ENCODE measurements at places on chromosomes 1 and 21. TPM values are rescaled to one million over a fixed set of nuclear protein-coding genes. Genes with fewer than 3 reads are reported as not detected.

DNA sequence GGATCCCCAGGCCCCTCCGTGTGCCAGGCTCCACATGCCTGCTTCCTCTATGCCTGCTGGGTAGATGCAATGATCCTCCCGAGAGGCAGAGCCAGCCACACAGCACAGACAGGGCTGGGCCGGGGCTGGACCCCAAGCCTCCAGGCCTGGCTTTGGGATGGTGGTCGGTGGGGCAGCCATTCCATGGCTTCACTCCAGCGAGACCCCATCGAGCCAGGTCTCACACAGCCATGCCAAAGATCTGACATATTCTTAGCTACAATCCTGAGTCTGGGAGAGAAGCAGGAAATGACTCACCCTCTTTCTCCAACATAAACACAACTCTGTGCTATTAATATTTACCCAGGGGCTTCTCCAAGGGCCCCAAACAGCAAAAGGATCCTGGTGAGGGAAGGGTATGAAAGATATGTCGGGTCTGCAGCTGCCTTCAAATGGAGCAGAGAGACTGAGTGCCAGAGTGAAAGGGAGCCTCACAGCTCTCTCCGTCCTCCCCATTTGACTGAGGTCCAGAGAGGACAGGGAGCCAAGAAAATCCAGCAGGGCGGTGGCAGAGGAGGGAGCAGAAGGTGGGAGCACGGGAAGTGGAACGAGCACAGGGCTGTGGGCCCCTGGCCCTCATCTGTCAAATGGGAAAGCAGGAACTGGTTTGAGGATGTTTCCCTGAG lies 639.5 kb downstream of the MATN1 start:
- H3K4me3 ChIP-seq = peak overlapping the region; percentile 44
- no peak overlapping the region for H3K27ac ChIP-seq
- peaks cover 14% of the 10 kb centered on the region for H3K4me1 ChIP-seq

- H3K36me3 ChIP-seq = no peaks in the 10 kb centered on the region
- peak; percentile 70 for DNase-seq
- H3K4me1 ChIP-seq = no peaks in the 10 kb centered on the region
- H3K27me3 ChIP-seq = no peaks in the 10 kb centered on the region
- H3K4me3 ChIP-seq = no peak overlapping the region
- no peak overlapping the region for H3K27ac ChIP-seq
These were observed 23.2 kb downstream of the LYST start for GRCh38 chr1:235843461-235843961.

- no peaks in the 10 kb centered on the region for H3K4me1 ChIP-seq
- no peak for DNase-seq
- H3K27ac ChIP-seq = no peak overlapping the region
- H3K4me3 ChIP-seq = no peak overlapping the region
- H3K36me3 ChIP-seq = no peaks in the 10 kb centered on the region
These were observed 298.2 kb upstream of the LRRC7 start for GRCh38 chr1:69269491-69269890.

GRCh38 chr1:96521994-96522760 lies 199.4 kb upstream of the PTBP2 start:
- no peaks in the 10 kb centered on the region for H3K36me3 ChIP-seq
- no peak overlapping the region for H3K4me3 ChIP-seq
- peaks cover 25% of the 10 kb centered on the region for H3K4me1 ChIP-seq
- no peaks in the 10 kb centered on the region for H3K27me3 ChIP-seq

GRCh38 chr1:152972196-152972886 lies 1.9 kb downstream of the SPRR4 start:
- no peaks in the 10 kb centered on the region for H3K4me1 ChIP-seq
- no peak overlapping the region for H3K4me3 ChIP-seq
- H3K27me3 ChIP-seq = no peaks in the 10 kb centered on the region
- H3K27ac ChIP-seq = no peak overlapping the region

DNA sequence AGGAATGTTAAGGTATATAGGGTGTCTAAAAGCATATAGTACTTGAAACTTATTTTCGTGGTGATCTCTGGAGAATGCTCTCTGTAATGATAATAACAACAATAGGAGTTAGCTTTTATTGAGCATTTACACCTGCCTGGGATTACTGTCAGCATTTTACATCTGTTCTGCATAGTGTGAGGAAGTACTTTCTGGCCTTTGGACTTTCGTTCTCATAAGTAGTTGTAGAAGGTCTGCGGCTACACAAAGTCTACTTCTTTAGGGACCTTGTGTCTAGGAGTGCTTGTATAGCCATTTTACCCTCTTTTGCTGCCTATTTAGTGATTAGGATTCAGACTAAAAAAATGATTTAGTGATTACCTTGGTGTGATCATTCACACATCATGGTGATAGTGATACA lies 103.6 kb upstream of the GPR52 start:
- H3K27me3 ChIP-seq = no peaks in the 10 kb centered on the region
- no peak overlapping the region for H3K4me3 ChIP-seq
- no peak overlapping the region for H3K27ac ChIP-seq
- no peak for DNase-seq
- H3K4me1 ChIP-seq = no peaks in the 10 kb centered on the region
- no peaks in the 10 kb centered on the region for H3K36me3 ChIP-seq

GRCh38 chr1:183301239-183301638 lies 115.2 kb downstream of the LAMC2 start:
- H3K4me3 ChIP-seq = no peak overlapping the region
- peaks cover 8% of the 10 kb centered on the region for H3K4me1 ChIP-seq
- H3K27me3 ChIP-seq = no peaks in the 10 kb centered on the region

GRCh38 chr21:39852021-39852721 lies 15.1 kb upstream of the PCP4 start:
- H3K27me3 ChIP-seq = no peaks in the 10 kb centered on the region
- no peaks in the 10 kb centered on the region for H3K4me1 ChIP-seq
- DNase-seq = no peak
- H3K4me3 ChIP-seq = no peak overlapping the region

DNA sequence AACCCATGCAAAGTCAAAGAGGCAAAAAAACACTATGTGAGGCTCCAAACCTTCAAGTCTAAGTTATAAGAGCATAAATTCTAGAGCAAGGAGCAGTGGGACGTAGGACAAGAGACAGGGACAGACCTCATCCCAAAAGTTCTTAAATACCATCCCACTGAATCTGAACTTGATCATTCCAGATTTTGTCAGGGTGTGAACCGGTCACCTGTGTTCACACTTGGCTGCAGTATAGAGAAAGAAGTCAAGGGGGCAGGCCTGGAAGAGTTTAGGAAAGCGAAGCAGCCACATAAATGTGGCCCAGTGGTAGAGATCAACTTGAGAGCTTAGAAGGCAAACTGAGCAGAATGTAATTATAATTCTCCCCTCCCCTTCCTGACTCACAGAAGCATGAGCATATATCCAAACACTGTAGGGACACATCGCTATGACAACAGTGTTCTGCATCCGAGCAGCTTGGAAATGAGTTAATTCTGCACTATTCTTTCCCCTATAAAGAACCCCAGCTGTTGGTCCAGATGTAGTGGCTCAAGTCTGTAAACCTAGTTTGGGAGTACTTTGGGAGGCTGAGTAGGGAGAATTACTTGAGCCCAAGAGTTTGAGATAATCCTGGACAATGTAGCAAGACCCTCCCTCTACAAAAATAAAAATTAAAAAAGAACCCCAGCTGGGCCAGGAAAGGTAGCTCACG lies 2.7 kb downstream of the AKR7A2 start:
- peak; percentile 94 for DNase-seq
- H3K4me1 ChIP-seq = peaks cover 16% of the 10 kb centered on the region
- no peaks in the 10 kb centered on the region for H3K27me3 ChIP-seq
- H3K27ac ChIP-seq = peak overlapping the region; percentile 31
- H3K36me3 ChIP-seq = peaks cover 21% of the 10 kb centered on the region

GRCh38 chr1:154767315-154768240 lies 102.5 kb downstream of the KCNN3 start:
- peak; percentile 65 for DNase-seq
- H3K4me1 ChIP-seq = peaks cover 5% of the 10 kb centered on the region
- no peak overlapping the region for H3K4me3 ChIP-seq
- peaks cover 39% of the 10 kb centered on the region for H3K27me3 ChIP-seq

Gene HMGN2
- 211 TPM for total RNA-seq

Gene NUDT4B
- total RNA-seq = 24.0 TPM

Gene GJA4
- total RNA-seq = not detected

Gene THRAP3
- total RNA-seq = 57.3 TPM

Gene FCRLB
- 14.5 TPM for total RNA-seq

Gene C4BPA
- total RNA-seq = not detected
